ENCODE measurements at places on chromosomes 4 and X. TPM values are rescaled to one million over a fixed set of nuclear protein-coding genes. Genes with fewer than 3 reads are reported as not detected.

- DNase-seq = no peak
Measured at GRCh38 chrX:150483356-150483985, 85.0 kb upstream of the MTM1 start.

DNA sequence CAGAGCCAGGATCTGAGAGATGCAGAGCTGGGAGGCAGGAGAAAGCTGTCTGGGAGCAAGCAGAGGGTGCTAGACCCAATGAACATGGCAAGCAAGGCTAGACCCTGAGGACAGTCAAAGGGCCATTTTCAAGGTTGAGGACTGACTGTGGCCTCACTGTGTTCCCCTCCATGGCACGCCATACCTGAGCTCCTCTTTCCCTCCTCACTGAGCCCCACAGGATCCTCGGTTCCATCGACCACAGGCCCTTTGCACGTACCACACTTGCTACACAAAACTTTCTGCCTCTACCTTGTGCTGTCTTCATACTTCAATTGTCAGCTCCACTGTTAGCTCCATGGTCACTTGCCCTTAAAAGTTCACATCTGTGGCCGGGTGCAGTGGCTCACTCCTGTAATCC lies 45.5 kb upstream of the CD99 start:
- DNase-seq = no peak

DNA sequence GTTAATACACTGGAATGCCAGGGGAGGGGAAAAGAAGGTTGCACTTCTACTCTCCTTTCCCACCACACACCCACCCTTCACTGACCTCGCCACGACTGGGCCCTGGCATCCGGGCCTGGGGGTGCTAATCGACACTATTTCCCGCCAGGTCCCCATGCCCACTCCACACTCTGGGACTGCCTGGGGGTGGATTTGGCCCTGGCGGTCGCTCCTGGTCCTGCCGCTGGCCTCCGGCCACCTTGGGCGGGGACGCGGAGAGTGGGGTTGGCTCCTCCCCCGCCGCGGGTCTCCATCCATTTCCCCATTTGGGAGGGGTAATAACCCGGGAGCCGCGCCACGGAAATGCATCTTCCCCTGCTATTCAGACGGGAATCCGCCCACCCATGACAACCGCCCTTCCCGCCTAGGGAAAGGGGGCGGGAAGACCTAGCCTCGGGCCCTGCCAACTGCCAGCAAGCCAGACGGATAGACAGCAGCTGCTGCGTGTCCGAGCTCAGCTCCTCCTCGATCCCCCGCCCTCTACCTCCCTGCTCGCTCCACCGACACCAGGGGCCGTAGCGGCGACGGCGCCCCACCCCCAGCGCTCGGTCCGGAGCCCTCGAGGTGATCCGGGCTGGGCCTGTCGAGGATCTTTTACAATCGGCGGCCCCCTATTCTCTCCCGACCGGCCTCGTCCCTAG lies 78.1 kb downstream of the RLIM start:
- peak; percentile 94 for DNase-seq

GRCh38 chrX:154329294-154329693 lies 33.7 kb downstream of the TKTL1 start:
- DNase-seq = no peak

Gene SPINK2
- 3.1 TPM for total RNA-seq

DNA sequence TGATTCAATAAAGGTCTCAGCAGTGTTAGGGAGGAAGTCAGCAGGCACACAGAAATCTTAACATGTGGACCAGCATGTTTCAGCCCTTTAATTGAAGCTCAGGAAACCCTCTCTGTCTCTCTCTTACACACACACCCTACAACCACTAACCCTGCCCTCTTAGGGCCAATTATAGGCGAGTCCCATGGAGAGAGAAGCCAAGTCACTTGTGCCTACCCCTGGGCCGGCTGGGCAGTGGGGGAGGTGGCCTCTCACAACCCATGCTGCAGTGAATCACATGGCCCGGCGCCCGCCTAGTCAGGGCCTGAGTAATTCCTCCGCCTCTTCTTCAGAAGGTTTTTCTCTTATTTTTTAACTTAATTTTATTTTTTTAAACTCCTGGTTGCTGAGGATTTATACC lies 3.7 kb downstream of the FGD1 start:
- DNase-seq = peak; percentile 60
